ENCODE measurements at places on chromosomes 2 and 18.
A peak's percentile ranks its signal among the peaks of the same experiment; 100 is the strongest.

DNA sequence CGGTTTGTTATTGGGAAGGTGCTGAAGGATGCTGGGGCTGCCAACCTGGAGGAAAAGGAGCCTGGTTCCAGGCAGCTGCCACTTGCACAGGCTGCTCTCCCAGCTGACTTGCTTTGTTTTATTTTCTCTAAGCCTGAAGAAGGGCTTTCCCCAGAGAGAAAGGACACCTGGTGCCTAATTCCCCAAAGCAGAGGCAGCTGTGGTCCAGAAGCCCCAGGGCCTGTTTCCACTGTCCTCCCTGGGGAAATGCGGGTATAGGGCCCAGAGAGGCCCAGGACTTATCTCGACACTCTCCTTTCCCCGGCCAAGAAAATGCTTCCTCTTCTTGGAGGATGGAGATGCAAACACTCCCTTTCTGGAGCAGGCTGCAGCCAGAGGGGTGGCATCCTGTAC is 30.1 kb downstream of the INO80C start:
- DNase-seq, result no peak

DNA sequence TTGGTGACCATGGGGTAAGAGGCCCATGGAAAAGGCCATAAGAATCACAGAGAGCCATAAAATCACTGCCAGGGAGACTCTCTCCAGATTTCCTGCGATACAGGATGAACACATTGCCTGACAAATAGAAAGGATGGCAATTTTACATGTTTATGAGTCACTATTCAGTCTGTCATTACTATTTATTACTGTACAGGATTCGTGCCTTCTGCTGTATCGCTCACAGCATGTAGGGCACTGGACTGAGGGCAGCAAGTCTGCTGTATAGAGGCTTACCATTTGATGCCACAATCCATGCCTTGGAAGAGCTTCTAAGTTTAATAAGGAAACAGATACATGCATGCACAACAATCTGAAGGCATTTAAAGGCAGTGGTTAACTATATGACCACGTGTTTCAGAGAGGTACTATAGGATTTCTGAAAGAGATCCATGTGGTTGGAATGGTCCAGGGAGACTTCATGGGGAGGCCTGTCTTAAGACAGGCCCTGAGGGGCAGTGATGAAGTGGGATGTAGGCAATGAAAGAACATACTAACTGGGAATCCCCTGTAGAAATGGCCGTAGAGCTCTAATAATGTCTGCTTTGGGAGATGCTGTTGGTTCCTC is 702.4 kb upstream of the RAB6C start:
- DNase-seq, result no peak

GRCh38 chr18:31223371-31223770 is 60.7 kb upstream of the DSC1 start:
- DNase-seq, result no peak

DNA sequence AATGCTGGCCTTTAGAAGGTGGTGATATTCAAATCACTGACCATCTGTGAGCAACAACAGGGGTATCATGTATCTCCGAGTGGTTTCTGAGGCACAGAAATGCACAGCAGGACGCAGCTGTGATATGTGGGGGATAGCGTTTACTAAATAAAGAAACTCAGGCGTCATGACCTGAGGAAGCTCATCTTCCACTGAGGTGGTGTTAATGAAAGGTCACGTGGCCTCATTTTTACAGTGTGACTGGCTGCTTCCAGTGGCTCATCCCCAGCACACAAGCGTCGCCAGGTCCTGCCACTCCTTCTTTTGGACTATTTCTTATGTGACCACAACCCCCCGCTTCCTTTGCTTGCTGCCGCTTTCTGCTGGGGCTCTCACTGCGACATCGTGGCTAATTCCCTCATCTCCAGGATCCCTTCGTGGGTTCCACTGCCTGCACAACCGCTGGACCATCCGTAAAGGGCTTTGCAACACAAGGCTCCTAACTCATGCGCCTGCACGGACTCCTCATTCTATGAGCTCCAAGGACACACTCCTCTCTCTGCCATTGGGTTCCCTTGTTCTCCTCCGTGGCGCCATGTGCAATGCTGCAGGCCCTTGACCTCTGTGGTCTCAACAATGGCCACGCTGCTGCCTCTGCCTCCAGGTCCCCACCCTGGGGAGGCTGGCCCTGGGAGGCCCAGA is 109.3 kb downstream of the MBP start:
- DNase-seq, result no peak

- peak; percentile 63 for DNase-seq
Measured at GRCh38 chr2:112577756-112578155, 6.7 kb upstream of the CHCHD5 start.

- no peak for DNase-seq
Measured at GRCh38 chr2:37632310-37632709, 39.1 kb downstream of the CDC42EP3 start.

GRCh38 chr2:152622219-152622618 is 95.0 kb downstream of the PRPF40A start:
- no peak for DNase-seq

- no peak for DNase-seq
Measured at GRCh38 chr2:12490641-12491040, 226.1 kb upstream of the TRIB2 start.

DNA sequence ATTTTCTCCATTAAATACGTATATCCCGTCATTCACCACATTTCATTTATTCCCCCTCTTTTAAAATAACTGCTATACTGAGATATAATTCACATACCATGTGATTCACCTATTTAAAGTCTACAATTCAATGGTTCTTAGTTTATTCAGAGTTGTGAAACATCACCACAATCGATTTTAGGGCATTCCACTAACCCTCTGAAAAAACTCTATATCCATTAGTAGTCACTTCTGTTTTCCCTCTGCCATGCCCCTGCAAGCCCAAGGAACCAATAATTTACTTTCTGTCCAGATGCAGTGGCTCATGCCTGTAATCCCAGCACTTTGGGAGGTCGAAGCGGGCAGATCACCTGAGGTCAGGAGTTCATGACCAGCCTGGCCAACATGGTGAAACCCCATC is 95.5 kb upstream of the FZD5 start:
- no peak for DNase-seq

DNA sequence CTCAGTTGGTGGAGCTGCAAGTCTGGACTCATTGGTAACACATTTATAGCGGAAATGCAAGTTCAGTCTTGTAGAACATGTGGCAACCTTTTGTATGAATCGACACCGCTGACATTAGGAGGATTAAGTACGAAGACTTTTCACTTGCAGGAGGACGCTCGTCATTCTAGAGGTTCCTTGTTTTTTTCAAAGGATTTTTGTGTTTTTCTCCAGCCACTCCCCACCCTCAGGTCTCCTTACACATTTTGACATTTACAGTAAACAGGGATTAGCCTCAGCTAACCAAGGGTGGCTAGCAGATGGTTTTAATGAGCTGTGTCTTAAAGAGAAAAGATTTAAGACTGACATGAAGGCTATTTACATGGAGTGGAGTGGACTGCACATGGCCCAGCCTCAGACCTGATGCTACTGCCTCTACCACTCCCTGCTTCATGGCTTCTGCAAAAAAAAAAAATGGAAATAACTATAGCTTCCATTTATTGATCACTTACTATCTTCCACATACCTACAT is 173.8 kb downstream of the TRIB2 start:
- DNase-seq, result no peak

DNA sequence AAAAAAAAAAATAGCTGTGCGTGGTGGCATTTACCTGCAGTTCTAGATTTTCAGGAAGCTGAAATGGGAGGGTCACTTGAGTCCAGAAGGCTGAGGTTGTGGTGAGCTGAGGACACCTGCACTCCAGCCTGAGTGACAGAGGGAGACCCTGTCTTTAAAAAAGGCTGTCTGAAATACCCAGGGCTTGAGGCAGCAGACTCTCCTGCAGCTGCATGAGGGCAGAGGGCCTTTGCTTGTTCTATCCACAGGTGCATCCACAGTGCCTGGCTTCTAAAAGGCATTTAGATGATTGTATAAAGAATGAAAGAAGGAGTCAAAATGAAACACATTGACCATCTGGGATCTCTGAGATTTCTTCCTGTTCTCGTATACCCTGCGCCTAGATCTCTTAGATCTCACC is 152.9 kb downstream of the MGAT5 start:
- no peak for DNase-seq

DNA sequence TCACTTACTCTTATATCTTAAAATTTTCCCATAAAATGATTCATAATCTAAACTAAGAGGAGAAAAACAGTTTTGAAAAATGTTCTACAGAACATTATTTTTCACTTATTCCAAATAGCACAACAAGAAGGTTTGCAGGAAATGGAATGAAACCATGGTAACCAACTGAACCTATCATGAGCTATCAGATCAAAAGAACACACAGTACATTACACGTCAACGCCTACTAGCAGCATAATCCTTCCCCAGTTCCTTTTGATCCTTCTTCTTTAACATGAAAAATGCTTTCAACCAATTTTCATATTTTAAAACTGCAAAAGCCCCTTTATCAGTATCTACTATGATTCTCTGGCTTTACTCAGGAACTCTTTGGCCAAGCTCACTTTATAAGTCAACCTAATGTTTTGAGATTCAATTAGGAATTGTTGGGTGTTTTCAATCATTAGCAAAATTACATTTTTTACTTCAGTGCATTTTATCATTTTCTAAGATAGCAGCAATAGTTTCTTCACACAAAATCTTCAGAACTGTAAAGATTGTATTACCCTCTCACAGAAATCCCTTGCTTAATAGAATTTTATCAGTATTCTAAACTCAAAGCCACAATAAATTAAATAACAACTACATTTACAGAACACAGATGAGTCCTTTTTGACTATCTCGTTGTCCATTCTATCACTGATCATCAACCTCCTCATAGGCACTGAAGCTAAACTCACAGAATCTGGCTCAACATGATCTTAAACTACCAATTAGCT is 102.5 kb downstream of the CHN1 start:
- no peak for DNase-seq

- DNase-seq, result no peak
Measured at GRCh38 chr2:130972410-130972809, 120.8 kb downstream of the FAM168B start.

DNA sequence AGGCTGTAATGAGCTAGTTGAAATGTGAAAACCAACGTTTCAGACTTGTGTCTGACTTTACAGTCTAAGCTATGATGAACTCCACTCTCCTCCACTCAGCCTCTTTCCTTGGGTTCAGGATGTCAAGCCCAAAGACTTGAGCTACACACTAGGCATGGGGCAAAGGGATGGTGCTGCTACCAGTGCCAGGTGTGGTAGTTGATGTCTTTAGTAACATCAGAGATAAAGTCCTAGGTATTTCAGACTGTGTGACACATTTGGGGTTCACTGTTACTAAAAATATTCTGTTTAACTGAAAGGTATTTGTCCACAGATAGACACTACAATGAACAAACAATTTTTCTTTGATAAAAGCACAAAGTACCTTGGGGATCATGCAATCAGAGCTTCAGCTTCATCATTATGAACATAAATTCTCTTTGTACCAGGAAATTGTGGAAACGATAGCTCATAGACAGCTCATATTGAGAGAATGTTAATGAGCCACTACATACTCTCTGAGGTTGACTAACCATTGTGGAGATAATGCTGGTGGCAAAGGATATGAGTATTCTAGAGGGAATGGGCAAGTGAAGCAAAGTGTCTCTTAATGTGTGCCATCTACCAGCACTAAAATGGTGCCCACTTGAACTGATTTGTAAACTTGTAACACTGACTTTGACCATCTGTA is 253.7 kb upstream of the THUMPD2 start:
- peak; percentile 86 for DNase-seq

DNA sequence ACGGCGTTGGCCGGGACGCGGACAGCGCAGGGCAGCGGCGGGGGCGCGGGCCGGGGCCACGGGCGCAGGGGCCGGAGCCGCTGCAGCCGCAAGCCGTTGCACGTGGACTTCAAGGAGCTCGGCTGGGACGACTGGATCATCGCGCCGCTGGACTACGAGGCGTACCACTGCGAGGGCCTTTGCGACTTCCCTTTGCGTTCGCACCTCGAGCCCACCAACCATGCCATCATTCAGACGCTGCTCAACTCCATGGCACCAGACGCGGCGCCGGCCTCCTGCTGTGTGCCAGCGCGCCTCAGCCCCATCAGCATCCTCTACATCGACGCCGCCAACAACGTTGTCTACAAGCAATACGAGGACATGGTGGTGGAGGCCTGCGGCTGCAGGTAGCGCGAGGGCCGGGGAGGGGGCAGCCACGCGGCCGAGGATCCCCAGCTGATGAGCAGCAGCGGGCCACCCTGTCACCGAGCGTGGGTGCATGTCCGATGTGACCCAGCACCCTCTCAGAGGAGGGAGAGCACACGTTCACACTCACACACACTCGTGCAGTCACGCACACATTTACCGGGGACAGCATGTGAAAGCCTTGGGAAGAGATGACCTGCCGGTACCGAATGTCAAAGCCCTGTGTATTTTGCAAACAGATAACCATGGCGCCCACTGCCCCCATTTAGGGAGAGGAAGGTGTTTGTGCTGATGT is 4.2 kb downstream of the GDF7 start:
- DNase-seq, result no peak

- DNase-seq, result no peak
Measured at GRCh38 chr2:110215566-110216158, 3.3 kb upstream of the MTLN start.

DNA sequence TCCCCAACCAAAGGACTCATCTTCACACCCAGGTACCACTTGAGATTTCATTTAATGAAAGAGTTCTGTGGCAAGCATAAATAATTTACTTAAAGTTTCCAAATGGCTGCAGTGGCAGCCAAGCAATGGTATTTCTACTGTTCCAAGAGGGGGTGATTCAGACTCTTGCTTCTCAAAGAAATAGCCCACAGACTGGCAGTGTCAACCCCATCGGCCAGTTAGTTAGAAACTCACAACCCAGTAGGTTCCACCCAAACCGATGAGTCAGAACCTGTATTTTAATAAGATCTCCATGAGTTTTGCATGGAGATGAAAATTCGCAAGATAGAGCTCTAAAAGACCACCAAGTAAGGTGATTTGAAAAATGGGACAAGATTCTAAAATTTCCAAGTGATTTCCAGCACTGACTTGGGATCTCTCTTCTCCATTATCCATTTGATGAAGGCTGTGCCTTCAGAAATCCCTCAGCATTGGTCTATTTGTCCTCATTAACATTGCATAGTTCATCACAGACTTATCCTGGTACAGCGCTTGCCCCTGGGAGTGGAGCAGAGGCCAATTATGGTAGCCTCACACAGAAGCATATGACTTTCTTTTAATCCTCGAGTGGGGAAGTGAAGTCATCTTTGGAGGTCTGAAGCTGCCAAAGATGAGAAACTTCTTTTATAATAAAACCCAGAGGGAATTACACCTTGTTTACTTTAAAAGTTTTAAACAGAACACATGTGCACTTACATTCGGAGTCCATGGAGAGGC is 361.4 kb upstream of the ID2 start:
- DNase-seq, result no peak

Measured in fibroblast of skin of scalp (primary cell).